CD8-positive, alpha-beta memory T cell (primary cell): ENCODE measurements at places on chromosomes 4 and X. TPM values are rescaled to one million over a fixed set of nuclear protein-coding genes. Genes with fewer than 3 reads are reported as not detected.

UCHL1 gene
- polyA plus RNA-seq = not detected

MAGED1 gene
- polyA plus RNA-seq = 59.2 TPM

DRD5 gene
- polyA plus RNA-seq = not detected

ARR3 gene
- polyA plus RNA-seq = not detected

NSD2 gene
- polyA plus RNA-seq = 9.0 TPM

CXorf65 gene
- polyA plus RNA-seq = 4.9 TPM

ARHGAP4 gene
- 116 TPM for polyA plus RNA-seq

MAGEA4 gene
- polyA plus RNA-seq = not detected

YY2 gene
- 0.59 TPM for polyA plus RNA-seq

FRMPD3 gene
- 0.21 TPM for polyA plus RNA-seq
